Cerebellar cortex (tissue), 1 donor: ENCODE measurements at places on chromosomes 13 and 19.
A peak's percentile ranks its signal among the peaks of the same experiment; 100 is the strongest.

- DNase-seq = no peak
Observed at GRCh38 chr13:26583662-26584061, 26.2 kb downstream of the WASF3 start.

DNA sequence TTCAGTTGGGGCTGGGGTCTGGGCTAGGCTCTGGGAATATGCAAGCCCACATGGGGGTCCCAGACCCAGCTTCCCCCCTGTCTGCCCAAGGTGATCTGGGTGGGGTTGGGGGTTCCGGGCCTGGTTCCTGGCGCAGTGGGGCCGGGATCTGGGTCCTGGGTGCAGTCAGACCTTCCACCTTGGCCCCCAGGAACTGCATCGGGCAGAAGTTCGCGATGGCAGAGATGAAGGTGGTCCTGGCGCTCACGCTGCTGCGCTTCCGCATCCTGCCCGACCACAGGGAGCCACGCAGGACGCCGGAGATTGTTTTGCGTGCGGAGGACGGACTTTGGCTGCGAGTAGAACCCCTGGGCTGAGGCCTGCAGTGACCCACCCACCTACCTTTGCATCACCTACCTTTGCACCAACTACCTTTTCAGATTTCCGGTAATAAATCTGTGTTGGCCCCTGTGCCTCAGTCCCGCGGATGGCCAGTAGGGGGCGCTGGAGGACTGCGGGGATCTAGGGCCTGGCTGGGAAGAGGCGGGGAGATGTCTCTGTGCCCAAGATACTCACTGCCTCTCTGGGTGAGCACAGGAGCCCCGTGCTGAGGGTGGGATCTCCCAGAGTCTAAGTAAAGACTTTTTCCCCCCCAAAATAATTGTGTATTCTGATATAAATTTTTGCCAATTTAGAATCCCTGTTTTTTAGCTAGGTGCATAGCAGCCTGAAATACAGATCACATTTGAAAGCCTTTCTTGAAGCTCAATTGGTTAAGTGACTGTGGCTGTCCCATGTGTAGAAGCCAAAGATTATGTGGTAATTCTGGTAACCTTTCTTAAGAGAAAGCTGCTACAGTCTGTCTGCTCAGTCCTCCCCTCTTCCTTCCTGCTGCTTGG is 11.5 kb upstream of the CYP4F3 start:
- DNase-seq = peak; percentile 71

GRCh38 chr19:16874250-16874977 is 14.4 kb upstream of the F2RL3 start:
- DNase-seq = no peak

DNA sequence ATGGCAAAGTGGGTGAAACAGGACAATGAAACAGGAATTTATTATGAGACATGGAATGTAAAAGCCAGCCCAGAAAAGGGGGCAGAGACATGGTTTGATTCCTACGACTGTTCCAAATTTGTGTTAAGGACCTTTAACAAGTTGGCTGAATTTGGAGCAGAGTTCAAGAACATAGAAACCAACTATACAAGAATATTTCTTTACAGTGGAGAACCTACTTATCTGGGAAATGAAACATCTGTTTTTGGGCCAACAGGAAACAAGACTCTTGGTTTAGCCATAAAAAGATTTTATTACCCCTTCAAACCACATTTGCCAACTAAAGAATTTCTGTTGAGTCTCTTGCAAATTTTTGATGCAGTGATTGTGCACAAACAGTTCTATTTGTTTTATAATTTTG is 8.6 kb downstream of the CLN5 start:
- DNase-seq = no peak

GRCh38 chr13:35722458-35723052 is 246.1 kb upstream of the MAB21L1 start:
- DNase-seq = no peak

GRCh38 chr19:44738603-44739558 is 9.6 kb upstream of the BCL3 start:
- DNase-seq = no peak

- DNase-seq = no peak
Observed at GRCh38 chr19:29111576-29111975, 101.4 kb downstream of the UQCRFS1 start.

DNA sequence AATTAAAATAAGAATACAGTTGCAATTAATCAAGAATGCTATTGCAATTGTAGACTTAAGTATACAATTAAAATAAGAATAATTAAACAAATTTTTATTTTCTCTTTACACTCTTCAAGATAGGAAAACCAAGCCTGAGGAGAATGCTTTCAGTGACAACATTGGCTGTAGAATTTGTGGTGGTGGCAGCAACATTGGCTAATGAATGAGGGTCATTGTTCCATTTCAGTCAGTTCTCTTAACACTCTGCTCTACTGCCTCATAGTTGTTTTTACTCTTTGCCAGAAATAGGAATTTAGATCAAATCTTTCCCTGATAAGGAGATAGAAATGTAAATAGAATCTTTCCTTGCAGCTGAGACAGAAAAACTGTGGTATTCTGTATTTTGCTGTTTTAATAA is 391.6 kb downstream of the PCDH20 start:
- DNase-seq = no peak

DNA sequence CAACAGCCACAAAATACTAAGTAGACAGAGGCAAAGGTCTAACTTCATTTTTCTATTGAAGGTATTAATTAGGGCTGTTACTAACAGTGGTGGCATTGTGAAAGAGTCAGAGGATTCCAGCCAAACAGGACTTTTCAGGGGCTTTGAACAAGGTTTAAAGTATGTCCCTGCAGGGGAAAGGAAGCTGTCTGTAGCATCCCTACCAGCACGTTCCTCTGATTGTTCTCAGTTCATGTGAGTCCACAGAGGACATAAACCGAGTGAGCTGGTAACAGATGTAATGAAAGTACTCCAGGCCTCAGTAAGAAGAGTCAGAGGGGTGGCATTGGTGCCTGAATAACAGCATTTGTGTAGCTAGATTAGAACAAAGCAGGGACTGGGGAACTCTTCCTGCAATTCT is 15.3 kb upstream of the SPATA13 start:
- DNase-seq = no peak

DNA sequence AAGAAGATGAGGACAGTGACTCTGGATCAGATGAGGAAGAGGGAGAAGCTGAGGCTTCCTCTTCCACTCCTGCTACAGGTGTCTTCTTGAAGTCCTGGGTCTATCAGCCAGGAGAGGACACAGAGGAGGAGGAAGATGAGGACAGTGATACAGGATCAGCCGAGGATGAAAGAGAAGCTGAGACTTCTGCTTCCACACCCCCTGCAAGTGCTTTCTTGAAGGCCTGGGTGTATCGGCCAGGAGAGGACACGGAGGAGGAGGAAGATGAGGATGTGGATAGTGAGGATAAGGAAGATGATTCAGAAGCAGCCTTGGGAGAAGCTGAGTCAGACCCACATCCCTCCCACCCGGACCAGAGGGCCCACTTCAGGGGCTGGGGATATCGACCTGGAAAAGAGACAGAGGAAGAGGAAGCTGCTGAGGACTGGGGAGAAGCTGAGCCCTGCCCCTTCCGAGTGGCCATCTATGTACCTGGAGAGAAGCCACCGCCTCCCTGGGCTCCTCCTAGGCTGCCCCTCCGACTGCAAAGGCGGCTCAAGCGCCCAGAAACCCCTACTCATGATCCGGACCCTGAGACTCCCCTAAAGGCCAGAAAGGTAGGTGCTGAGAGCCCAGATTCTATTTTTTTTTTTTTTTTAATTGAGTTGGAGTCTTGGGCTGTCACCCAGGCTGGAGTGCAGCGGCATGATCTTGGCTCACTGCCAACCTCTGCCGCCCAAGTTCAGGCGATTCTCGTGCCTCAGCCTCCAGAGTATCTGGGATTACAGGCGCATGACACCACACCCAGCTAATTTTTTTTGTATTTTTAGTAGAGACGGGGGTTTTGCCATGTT is 2.3 kb downstream of the PPP1R15A start:
- DNase-seq = peak; percentile 33

DNA sequence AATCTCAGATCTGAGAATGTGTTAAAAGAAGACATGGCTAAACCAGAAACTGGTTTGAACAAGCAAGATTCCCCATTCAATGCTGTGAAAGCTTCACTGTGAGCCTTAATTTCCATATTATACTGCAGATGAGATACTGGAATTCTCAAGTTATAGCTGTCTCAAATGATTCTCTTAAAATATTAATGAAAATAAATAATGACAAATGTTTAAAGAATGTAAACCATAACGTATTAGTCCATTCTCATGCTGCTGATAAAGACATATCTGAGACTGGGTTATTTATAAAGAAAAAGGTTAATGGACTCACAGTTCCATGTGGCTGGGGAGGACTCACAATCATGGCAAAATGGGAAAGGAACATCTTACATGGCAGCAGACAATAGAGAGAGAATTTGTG is 667.8 kb downstream of the SLITRK1 start:
- DNase-seq = no peak

- DNase-seq = no peak
Observed at GRCh38 chr13:41200126-41200525, 5.8 kb upstream of the KBTBD7 start.

DNA sequence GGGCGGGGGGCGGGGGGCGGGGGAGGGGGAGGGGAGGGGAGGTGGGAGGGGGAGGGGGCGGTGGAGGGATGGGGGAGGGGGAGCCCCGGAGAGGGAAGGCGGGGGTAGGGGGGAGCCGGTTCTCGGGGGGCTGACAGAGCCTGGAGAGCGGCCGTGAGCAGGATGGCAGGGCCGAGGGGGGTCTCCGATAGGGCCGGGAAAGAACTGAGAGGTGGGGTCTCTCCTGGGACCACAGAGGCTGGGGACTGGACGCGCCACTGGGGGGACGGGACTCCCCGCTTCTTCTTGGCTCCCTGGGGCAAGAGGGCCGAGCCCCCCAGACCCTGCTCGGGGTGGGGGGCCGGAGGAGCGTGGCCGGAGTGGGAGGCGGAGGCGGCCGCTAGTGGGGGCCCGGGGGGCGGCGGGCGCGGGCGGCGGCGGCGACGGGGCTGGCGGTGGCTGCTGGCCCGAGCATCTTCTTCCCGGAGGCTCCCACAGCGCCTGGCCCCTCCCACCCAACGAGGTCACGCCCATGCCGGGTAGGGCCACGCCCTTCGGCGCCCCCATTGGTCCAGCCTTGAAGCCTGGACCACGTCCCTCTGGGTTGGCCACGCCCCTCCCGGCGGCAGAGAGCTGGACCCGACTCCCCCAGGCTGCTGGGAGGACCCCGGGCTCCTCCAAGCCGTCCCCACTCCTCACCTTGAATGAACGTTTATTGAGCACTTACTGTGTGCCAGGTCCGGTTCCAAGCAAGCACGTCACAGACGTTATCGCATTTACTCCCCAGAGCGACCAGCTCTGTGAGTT is at the start of gene NOVA2:
TSS of gene NOVA2 (minus strand) at position 313 of the 786 bp plus-strand sequence. CDS start 514 bp downstream, outside the sequence.
- peak; percentile 89 for DNase-seq

DNA sequence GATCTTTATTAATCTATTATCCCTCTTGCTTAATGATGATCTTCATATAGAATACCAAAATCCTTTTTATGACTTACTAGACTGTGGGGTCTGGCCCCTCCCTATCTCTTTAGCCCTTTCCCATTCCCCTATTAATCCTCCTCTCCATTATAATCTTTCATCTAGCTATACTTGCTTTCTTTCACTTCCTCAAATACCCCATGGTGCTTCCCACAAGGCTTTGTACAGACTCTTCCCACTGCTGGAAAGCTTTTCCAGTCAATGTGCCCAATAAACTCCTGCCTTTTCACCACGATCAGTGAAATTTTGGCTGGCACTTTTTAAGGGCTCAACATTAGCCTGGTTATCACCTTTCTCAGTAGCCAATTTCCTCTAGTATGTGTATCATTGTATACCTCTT is 3.2 kb upstream of the EBPL start:
- no peak for DNase-seq

GRCh38 chr13:108700422-108701170 is 71.2 kb downstream of the MYO16 start:
- no peak for DNase-seq

DNA sequence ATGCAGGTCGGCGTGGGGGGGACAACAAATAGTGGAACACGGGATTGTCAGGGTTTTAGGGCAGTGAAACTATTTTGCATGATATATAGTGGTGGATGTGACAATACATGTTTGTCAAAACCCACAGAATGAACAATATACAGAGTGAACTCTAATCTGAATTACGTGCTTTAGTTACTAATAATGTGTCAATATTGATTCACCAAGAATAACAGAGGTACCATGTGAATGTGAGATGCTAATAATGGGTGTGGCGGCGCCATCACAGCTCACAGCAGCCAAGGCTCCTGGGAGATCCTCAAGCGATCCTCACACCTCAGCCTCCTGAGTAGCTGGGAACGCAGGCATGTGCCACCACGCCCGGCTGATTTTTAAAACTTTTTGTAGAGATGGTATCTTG is 12.9 kb downstream of the ELAVL1 start:
- DNase-seq = no peak

GRCh38 chr13:32987462-32987861 is 28.8 kb upstream of the KL start:
- DNase-seq = no peak

- no peak for DNase-seq
Observed at GRCh38 chr19:17902701-17903100, 30.1 kb upstream of the CCDC124 start.

GRCh38 chr19:41373993-41374392 is 2.3 kb upstream of the TMEM91 start:
- DNase-seq = peak; percentile 73

DNA sequence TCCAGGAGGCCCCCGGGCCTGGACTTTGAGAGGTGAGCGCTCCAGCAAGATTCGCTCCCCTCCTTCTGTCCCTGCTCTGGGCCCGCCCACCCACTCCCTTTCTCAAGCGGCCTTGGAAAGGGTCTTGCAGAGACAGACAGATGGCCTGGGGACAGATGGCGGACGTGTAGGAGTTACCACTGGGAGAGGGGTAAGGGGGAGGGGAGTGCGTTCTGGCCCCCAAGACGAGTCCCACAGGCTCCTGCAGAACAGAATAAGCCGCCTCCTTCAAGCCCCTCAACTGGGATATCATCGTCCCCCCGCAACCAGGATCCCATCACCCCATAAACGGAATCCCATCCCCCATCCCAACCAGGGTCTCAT is 3.6 kb upstream of the TNFAIP8L1 start:
- DNase-seq = no peak
